NCI-H1417 (cell line): ENCODE measurements at places on chromosomes 16 and 17.

GRCh38 chr17:14398766-14399165 is 97.9 kb downstream of the HS3ST3B1 start:
- no peak for DNase-seq

- DNase-seq = no peak
These were observed 3.2 kb downstream of the ZSCAN10 start for GRCh38 chr16:3095869-3096268.

GRCh38 chr17:7560172-7561027 is 1.3 kb upstream of the SENP3 start:
- DNase-seq = peak; percentile 45

- DNase-seq = no peak
These were observed 35.3 kb downstream of the B9D1 start for GRCh38 chr17:19327031-19327783.

- DNase-seq = no peak
These were observed 733.8 kb upstream of the CA10 start for GRCh38 chr17:52892334-52892733.

- no peak for DNase-seq
These were observed at the start of gene CPNE2 for GRCh38 chr16:57091975-57092785. TSS of gene CPNE2 (plus strand) at chr16:57092583. CDS start at chr16:57110743, 18,160 bp downstream.

GRCh38 chr17:71460943-71461342 is 659.9 kb upstream of the SOX9 start:
- DNase-seq = no peak

- DNase-seq = peak; percentile 82
These were observed at the start of gene PLLP for GRCh38 chr16:57284209-57284951. TSS of gene PLLP (minus strand) at chr16:57284672. CDS start at chr16:57284540, 132 bp downstream.

DNA sequence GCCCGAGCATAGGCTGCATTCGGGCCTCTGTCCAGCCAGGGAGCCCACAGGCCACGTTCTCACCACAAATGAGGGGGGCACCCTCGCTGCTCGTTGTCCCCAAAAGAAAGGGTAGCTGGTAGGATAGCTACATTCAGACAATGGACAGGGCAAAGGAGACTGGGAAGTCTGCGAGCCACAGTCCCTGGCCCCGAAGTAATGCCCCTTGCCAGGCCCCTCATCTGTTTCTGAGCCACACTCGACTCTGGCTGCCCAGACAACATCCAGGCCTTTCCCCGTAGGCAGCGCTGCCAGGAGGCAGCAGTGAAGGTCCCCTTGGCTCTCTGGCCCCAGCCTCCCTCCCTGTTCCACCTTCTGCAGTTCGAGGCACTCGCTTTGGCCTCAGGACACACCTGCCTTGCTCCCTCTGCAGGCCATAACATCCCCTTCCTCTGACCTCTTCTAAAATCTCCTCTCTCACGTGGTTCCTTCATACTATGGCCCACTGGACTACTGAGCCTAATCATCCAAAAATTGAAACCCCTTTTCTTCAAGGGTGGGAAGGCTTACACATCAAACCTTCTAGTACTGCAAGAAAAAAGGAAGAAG is 12.2 kb downstream of the AIPL1 start:
- DNase-seq = no peak

DNA sequence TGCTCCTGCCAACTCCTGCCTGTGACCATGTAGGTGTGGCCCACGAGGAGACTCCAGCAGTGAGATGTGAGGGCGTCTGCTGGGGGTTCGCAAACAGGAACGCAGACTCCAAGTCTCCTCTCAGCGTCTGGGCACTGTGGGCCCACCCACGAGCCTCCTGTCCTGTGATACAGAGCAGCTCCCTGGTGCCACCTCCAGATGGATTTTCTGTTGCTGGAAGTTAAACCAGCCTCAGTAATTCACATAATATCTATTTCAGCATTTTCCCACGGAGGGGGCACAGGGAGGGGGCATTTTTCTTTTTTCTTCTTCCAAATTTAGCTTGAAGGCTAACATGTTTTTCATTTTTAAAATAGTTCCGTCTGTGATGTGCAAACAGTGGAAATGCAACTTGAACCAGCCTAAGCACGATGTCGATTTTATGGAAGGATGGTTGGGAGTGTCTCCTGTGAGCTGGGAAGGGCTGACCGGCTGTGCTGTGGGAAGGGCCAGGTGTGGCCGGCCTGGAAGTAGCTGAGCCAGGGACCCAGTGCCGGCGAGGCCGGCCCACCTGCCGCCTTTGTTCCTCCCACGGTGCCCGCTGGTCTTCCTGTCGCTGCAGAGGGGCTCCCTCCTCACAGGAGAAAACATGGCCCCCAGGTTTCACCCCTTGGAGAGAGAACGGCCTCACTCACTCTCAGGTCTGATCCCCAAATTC is 3.9 kb upstream of the RAB40B start:
- DNase-seq = no peak

- DNase-seq = no peak
These were observed 3.8 kb upstream of the TLCD2 start for GRCh38 chr17:1713878-1714426.

DNA sequence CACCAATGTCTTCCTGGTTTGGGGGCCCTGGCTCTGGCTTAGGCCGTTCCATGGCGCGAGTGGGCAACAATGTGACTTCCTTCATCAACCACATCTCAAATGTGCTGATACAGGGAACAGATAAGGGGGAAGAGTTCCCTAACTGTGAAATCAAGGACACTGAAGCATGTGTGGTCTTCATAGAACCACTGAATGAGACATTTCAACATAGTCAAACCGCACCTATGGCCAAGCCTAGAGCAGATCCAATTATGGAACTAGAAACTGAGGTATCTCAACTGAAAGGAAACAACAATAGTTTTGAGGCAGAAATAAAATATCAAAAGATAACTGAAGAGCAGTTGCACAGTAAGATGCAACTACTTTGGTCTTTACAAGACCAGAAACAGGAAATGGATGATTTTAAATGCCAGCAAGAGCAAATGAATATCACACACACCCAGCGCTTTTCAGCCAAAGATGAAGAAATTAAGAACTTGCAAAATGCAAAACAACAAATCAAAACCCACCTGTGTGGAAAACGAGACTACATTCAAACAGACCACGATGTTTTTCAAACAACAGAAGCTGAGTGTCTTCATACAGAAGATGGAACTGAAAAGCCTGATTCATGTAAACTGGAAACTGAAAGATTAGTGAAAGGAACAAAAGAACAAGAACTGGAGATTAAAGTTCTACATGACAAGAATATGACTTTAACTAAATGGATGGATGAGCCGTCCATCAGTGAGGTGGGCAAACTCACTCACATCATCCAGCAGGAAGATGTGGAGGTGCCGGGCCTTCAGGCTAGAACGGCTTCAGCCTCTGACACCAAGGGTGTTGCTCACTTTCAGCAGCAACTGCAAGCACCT is 18.1 kb upstream of the LCMT1 start:
- no peak for DNase-seq

DNA sequence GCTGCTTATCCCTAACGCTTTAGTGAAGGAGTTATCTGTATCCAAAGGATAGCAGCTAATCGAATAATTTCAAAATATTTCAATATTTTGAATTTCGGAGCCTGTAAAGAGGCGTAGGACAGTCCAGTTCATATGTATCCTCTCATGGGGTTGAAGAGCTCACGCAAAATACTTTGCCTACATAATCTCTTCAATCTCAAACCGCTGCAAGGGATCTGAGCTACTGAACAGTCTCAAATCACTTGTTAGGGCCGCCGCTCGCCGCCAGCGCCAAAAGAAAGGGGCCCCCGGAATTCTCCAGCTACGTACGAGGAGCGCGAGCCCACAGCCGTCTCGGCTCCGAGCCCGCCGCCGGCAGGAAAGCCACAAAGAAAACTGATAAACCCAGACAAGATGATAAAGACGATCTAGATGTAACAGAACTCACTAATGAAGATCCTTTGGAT is 601 bp upstream of the RFWD3 start:
- DNase-seq = no peak

- no peak for DNase-seq
These were observed 52.5 kb downstream of the SMG6 start for GRCh38 chr17:2251098-2251497.

GRCh38 chr16:1863681-1864460 is 8.1 kb downstream of the MEIOB start:
- DNase-seq = peak; percentile 64

- no peak for DNase-seq
These were observed 124.1 kb downstream of the CMIP start for GRCh38 chr16:81568749-81569087.

DNA sequence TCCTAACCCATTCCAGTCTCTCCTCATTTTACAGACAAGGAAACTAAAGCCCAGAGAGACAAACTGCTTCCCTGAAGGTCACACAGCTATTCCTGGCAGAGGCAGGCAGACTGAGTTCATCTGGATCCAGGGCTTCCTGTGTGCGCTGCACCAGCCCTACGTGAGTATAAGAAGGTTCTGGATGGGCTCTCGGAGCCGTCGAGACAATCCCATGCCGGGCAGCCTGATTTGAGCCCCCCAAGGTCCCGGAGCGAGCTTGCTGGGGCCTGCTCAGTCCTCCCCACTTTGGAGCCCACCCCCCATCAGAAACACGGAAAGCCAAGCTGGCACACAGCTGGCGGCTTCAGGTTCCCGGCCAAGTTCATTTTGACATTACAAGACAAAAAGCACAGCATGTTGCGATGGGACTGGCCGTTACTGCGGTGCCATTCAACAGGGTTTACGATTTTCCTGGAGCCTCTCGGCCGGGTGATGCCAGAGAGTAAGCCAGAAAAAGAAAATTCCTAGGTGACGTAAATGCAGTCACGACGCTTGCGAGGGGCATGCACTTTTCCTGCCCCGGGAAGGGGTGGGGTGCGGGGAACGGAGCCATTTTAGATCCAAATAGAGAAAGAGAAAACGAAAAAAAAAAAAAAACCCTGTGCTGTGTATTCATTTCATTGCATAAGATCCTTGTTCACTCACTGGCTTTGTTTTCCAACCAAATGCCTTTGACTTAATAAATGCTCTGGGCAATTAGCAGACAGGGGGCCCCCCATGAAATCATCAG is 167.1 kb upstream of the FOXF1 start:
- no peak for DNase-seq

GRCh38 chr17:44555099-44555498 is 2.2 kb upstream of the FZD2 start:
- DNase-seq = peak; percentile 8

DNA sequence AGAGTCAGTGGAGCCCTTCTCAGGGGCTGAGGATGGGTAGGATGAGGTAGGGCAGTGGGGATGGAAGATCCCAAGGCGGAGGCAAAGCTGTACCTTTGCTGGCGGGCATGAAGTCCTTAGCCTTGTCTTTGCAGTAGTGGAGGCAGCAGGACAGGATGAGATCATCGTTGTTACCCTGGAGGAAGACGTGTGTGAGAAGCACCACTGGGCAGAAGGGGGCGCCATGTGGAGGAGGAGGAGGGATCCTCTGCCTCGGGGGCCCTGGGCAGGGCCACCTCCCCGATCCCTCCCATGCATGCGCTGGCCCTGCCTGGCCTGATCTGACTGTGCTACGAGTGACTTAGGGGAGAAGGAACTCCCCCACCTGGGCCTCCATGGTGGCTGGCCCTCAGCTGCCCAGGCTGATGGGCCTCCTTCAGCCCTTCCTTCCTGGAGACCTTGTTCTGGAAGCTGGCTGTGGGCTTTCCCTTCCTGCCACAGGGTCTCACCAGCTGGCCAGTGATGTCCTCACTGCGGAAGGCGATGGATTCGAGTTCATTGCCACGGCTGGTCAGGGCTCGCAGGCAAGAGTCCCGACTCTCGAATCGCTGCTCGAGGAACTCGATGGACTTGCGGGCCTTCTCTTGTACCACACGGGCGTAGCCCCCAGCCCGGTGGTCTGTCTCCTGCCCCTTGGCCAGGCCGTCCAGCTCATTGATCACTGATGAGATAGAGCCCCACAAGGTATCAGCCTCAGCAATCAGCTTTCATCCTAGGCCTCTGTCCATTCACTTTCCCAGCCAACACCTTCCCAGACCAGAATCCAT is 10.3 kb downstream of the HIC1 start:
- no peak for DNase-seq

- DNase-seq = peak; percentile 26
These were observed 11.8 kb downstream of the SYT17 start for GRCh38 chr16:19179546-19180490.

GRCh38 chr17:42334677-42335076 is 46.4 kb downstream of the STAT5A start:
- DNase-seq = no peak

DNA sequence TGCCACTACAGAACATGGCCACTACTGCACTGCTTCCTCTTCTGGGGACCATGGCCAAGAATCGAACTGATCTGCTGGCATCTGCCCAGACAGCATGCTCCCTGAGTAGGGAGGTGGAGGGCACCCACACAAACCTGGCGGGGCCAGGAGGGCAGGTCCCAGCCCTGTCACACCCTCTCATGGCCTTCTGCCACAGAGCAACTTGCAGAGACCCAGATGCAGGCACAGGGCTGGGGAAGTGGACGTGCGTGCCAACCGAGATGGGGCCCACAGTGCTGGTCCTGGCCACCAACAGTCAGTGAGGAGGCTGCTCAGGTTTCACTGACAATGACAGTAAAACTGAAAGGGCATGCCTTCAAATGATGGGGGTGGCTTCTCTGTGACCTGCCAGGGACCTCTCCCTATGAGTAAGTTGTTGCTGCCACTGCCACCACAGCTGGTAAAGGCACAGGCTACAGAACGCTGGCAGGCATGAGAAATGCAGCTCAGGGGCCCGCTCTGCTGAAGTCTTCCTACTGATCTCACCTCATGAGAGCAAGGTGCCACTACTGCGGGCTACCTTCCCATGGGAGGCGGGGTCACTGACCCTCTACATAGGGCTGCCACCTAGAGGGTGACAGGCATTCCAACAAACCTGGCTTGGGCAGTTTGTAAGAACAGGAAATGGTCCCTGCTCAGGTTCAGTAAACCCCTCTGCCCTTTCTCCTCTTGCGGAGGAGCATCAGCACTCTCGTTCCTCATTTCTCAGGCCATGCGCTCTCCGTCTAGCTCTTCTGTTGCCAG is 15.5 kb downstream of the HIC1 start:
- no peak for DNase-seq

DNA sequence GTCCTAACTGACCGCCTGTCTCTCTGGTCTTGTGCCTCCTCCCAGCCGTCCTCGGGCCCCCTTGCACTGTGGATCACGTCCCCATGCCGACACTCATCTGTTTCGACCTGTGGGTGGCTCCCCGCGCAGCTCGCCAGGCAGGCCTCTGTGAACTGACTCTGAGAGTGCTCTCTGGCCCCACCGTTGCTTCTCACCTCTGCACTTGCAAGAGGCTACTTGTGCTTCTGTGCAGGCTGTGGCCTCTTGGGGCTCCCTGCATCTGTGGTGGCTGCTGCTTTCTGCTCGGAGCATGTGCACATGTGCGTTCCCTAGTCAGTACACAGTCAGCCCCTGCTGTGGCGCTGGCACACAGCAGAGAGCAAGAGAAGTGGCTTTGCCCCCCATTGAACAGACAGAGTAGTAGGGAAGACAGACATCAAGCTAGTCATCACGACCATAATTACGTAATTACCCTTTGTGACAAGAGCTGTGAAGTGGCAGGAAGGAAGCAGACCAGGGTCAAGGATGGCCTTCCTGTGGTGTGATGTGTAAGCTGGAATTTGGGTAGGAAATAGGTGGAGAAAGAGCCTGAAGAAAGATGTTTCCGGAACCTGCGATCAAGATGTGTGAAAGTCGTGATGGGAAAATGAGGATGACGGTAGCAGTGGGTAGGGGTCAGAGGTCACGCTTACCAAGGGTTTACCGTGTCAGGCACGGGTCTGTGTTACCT is 256.0 kb upstream of the CACNG5 start:
- peak; percentile 83 for DNase-seq
